ENCODE measurements at places on chromosomes 2 and 18. TPM values are rescaled to one million over a fixed set of nuclear protein-coding genes. Genes with fewer than 3 reads are reported as not detected.

DNA sequence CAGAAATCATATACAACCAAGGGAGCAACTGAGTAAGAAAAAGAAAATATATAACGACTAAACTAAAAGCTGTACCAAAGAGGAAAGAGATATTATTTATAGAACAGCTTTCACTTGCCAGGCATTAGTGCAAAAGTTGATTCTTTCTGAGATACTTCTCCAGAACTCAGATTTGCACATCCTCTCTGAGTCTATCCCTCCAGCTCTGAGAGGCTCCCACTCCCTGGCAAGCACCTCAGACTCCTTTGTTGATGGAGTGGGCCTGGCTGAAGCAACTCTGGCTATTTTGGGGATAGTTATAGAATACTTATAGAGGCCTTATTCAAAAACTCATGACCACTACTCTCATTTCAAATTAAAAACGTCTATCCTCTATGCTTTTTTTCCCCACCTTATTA, 501.6 kb upstream of the TNP1 start:
- no peak for DNase-seq

- peak; percentile 55 for DNase-seq
Observed at GRCh38 chr2:181077128-181077709, 96.8 kb downstream of the UBE2E3 start.

- peak; percentile 91 for DNase-seq
Observed at GRCh38 chr18:28365411-28365831, 188.5 kb upstream of the CDH2 start.

DNA sequence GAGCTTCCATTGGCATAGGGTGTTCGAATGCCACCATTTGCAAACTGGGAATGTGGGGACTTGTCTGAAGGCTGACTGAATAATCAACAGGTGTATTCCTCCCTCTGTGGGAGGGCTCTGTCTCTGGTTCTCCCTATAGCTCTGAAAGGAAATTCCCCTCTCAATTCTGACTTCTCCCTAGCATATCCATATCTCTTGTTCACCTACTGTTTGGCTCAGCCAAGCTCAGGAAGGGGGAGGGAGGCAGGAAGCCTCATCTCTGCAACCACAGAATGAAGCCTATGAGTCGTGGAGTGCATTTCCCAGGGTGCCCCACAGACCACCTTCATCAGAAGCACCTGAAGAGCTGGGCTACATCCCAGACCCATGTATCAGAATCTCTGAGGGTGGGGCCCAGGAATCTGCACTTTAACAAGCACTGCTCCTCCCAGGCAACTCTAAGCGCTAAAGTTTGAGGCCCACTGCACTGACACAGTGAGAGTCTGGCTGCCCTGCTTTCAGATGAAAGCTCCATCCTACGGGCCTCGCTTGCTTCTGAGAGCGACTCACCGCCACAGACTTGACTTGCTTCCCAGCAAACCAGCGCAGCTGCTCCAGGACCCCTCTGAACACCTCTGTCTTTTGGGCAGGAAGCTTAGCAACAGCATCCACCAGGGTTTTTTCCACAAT, 32.0 kb downstream of the XDH start:
- peak; percentile 51 for DNase-seq

Gene SP140
- total RNA-seq, result not detected
